GM23248 (cell line): ENCODE measurements at places on chromosomes 12 and 14. TPM values are rescaled to one million over a fixed set of nuclear protein-coding genes. Genes with fewer than 3 reads are reported as not detected.

ZFHX2 gene
- under 0.01 TPM in 1 of 2 replicates, not detected in the other for total RNA-seq

TSPAN8 gene
- not detected in 2 replicates for total RNA-seq

AREL1 gene
- total RNA-seq = 21.0 and 25.6 TPM in 2 replicates

KRT72 gene
- total RNA-seq = not detected in 2 replicates

SYNDIG1L gene
- not detected in 2 replicates for total RNA-seq

RND1 gene
- 0.32 TPM in 1 of 2 replicates, not detected in the other for total RNA-seq

EDDM3A gene
- not detected in 2 replicates for total RNA-seq

DDN gene
- total RNA-seq = 0.13 TPM in 1 of 2 replicates, not detected in the other

ZDHHC22 gene
- not detected in 2 replicates for total RNA-seq

CRIP1 gene
- total RNA-seq = 1.8 and 12.3 TPM in 2 replicates

ARMH4 gene
- 2.9 and 3.3 TPM in 2 replicates for total RNA-seq

BATF gene
- total RNA-seq = not detected in 2 replicates

AJUBA gene
- 62.7 and 70.7 TPM in 2 replicates for total RNA-seq

RERGL gene
- 0.51 TPM in 1 of 2 replicates, not detected in the other for total RNA-seq

OASL gene
- 0.54 TPM in 1 of 2 replicates, not detected in the other for total RNA-seq

LMO3 gene
- total RNA-seq = not detected in 2 replicates

SERPINA10 gene
- not detected in 2 replicates for total RNA-seq

KRT2 gene
- total RNA-seq = not detected in 2 replicates

C12orf60 gene
- total RNA-seq = 1.2 and 2.3 TPM in 2 replicates

GPR84 gene
- not detected in 2 replicates for total RNA-seq

CLEC14A gene
- total RNA-seq = 0.63 TPM in 1 of 2 replicates, not detected in the other

ETFBKMT gene
- 1.8 and 3.4 TPM in 2 replicates for total RNA-seq

BTBD6 gene
- 74.9 and 77.5 TPM in 2 replicates for total RNA-seq

MSI1 gene
- total RNA-seq = not detected in 2 replicates

RNF212B gene
- not detected in 2 replicates for total RNA-seq

ATF7 gene
- 10.5 and 12.8 TPM in 2 replicates for total RNA-seq

SCNN1A gene
- 0.76 TPM in 1 of 2 replicates, not detected in the other for total RNA-seq

EID3 gene
- 6.9 and 9.0 TPM in 2 replicates for total RNA-seq

ISM2 gene
- 2.6 TPM in 1 of 2 replicates, not detected in the other for total RNA-seq

NINJ2 gene
- 5.2 and 5.9 TPM in 2 replicates for total RNA-seq

CCDC177 gene
- not detected in 2 replicates for total RNA-seq

MYL2 gene
- not detected in 2 replicates for total RNA-seq

FAM90A1 gene
- not detected in 2 replicates for total RNA-seq

CCDC197 gene
- not detected in 2 replicates for total RNA-seq

LRTM2 gene
- total RNA-seq = not detected in 2 replicates

TMTC3 gene
- total RNA-seq = 59.1 and 96.9 TPM in 2 replicates

TAS2R7 gene
- not detected in 2 replicates for total RNA-seq

RFC5 gene
- total RNA-seq = 13.0 and 21.4 TPM in 2 replicates

CD69 gene
- total RNA-seq = not detected in 2 replicates

POU6F1 gene
- total RNA-seq = 1.0 and 3.0 TPM in 2 replicates

TAC3 gene
- not detected in 2 replicates for total RNA-seq

KRT79 gene
- total RNA-seq = not detected in 2 replicates

KRT8 gene
- 5.5 and 12.9 TPM in 2 replicates for total RNA-seq

ZNF385A gene
- 1.6 and 1.8 TPM in 2 replicates for total RNA-seq

LRP1-AS gene
- total RNA-seq = not detected in 2 replicates

PLBD1 gene
- total RNA-seq = 0.51 and 0.65 TPM in 2 replicates

KRT75 gene
- not detected in 2 replicates for total RNA-seq

POC1B gene
- total RNA-seq = 8.3 and 16.8 TPM in 2 replicates

ESPL1 gene
- 5.6 and 8.5 TPM in 2 replicates for total RNA-seq

CCDC196 gene
- not detected in 2 replicates for total RNA-seq
